HT-29 (cell line): ENCODE measurements at places on chromosomes 16 and 17. TPM values are rescaled to one million over a fixed set of nuclear protein-coding genes. Genes with fewer than 3 reads are reported as not detected.

- DNase-seq: no peak
These were observed 16.9 kb downstream of the ADAD2 start for GRCh38 chr16:84207879-84208278.

- no peak for DNase-seq
These were observed 201.8 kb downstream of the CDH11 start for GRCh38 chr16:64919929-64920607.

- no peak for DNase-seq
These were observed 63.6 kb downstream of the SMG6 start for GRCh38 chr17:2239882-2240430.

The UMOD gene
- total RNA-seq: not detected in 2 replicates

DNA sequence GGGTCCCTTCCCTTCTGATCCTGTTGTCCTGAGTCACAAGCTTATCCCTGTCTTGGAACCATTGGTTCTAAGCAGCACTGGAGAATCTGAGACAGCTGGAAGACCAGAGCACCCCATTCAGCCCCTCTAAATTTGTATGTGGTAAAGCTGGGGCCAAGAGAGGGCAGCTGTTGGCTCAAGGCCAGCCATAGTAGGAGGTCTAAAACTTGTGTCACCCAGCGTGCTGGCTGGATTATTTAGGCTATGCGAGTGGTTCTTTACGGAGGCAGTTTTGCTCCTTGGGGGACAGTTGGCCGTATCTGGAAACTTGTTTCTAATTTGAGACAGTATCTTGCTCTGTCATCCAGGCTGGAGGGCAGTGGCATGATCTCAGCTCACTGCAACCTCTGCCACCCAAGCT lies 69.6 kb upstream of the GSE1 start:
- no peak for DNase-seq

DNA sequence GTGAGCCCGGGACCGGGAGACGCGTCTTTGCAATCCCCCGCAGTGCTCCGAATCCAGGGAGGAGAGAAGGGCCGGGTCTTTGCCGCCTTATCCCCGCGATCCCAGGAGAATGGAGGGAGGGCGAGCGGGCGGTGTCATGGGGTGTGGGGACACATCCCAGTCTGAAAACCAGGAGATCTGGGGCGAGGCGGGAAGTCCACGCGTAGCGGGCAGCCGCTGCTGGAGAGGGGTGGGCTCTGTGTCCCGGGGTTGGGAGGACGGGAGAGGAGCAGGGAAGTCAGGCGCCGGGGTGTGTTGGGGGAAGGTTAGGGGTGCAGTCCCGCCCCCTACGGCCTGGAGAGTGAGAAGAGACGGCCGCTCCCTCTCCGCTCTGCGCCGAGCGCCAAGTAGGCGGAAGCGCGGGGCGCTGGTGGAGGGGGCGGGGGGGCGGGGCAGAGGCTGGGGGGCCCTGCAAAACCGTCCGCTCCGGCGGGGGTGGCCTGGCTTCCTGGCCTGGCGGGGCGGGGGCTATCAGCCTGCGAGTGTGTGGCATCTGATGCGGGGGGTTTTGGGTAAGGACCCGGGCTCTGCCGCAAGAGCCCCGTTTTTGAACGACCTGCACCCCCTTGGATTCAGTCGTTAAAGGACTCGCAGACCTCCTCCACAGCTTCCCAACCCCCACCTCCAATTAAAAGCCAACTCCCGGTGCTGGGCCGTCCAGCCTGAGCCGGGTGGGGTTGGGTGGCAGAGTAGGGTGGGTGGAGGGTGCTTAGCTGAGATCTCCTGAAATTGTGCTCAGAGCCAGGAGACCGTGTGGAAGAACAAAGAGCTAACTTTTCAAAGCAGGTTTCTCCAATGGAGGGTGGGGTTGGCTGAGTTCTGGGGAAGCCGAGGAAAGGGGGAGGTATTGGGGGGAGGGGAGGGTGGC lies 654 bp downstream of the LASP1 start:
- DNase-seq: peak; percentile 78

DNA sequence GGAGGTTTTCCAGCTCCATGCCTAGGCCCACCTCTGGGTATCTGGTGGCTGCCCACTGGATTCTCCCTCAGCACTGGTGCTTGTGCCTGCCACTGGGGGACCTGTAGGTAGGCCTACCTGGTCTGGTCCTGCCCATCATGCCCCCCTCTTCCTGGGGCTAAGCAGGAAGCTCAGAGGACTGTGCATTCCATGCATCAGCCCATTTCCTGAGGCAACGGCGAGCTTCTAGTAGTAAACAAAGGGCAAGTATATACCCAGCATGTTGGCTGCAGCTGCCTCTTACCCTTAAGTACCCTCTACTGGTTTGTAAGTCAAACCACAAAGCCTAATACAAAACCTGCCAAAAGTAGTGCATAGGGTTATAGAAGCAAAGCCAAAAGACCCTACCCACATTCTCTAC lies 37.5 kb downstream of the SDR42E1 start:
- DNase-seq: no peak

GRCh38 chr16:11354407-11354732 lies 9.1 kb downstream of the RMI2 start:
- no peak for DNase-seq

- peak; percentile 65 for DNase-seq
These were observed 284.0 kb downstream of the SEC14L1 start for GRCh38 chr17:77424585-77425344.

The STARD3 gene
- total RNA-seq: 50.8 and 54.2 TPM in 2 replicates

The CCL4 gene
- not detected in 2 replicates for total RNA-seq

- no peak for DNase-seq
These were observed 11.4 kb upstream of the MYH13 start for GRCh38 chr17:10384175-10384574.

The MYH1 gene
- not detected in 2 replicates for total RNA-seq

The PRSS8 gene
- 116 and 128 TPM in 2 replicates for total RNA-seq

GRCh38 chr17:4598776-4599504 lies 14.6 kb downstream of the SMTNL2 start:
- DNase-seq: no peak

DNA sequence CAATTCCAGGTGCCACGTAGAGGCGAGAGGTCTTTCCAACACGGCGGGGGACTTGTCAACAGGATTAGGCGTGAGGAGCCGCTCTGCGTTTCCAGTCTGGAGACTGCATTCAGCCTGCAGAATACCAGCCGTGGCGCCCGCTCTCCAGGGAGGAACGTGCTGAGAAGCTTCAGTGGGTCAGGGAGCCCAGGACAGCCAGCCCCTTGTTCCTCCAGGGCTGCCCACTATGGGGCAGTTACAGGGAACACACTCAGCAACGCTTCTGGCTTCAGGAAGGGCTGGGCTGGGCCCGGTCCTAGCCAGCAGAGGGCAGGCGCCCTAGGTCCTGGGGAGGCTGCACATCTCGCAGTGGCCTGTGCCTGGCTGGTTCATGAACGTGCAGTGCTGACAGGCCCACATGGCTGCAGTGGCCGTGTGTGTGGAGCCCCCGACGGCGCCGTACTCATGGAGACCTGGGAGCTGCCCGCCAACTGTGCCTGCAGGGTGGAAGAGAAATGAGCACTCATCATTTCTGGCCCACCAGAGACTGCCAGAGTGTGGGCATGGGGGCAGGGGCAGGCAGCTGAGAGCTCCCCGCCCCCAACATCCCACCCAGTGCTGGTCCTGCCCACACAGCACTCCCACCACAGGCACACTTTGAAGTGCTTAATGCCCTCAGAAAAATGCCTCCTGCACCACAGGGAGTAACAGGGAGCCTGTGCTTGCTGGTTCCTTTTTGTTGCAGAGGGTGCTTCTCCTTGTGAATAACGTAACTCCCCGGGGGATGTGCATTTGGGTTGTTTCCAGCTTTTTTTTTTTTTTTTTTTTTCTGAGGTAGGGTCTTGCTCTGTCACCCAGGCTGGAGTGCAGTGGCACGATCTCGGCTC lies 7.0 kb upstream of the FAAP100 start:
- DNase-seq: no peak

DNA sequence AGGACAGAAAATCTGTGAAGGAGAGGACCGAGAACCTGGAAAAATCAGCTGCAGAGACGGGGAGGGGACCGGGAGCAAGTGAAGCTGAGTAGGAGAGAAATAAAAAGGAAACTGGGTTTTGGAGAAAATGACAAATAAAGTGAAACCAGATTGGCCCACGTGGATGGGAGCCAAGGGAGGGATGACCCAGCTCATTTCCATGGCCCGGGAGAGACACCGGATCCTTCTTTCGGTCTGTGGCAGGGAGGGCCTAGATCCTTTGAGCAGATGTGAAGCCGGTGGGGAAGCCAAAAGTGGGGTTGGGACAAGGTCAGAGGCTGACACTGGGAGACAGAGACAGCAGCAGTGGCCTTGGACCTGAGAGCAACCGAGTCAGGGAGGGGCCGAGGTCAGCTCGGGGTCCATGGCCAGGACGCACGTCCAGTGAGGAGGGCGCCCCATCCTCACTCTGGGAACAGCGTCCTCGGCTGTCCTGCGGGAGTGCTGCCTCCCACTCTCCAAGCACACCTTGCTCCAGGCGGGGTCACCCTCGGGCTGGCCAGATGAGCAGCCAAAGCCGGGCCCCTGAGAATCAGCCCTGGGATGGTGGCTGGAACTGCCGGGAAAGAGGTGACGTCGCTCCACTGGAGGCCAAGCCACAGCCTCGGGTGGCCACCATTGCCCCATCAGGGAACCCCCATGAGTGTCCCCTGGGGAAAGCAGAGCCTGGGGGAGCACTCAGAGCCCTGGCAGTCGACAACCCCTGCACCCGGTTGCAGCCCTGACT lies 50.8 kb upstream of the CDR2 start:
- no peak for DNase-seq

The PRR29 gene
- 0.10 TPM in 1 of 2 replicates, not detected in the other for total RNA-seq

- DNase-seq: peak; percentile 55
These were observed 8.1 kb upstream of the NLRP1 start for GRCh38 chr17:5592382-5592781.

DNA sequence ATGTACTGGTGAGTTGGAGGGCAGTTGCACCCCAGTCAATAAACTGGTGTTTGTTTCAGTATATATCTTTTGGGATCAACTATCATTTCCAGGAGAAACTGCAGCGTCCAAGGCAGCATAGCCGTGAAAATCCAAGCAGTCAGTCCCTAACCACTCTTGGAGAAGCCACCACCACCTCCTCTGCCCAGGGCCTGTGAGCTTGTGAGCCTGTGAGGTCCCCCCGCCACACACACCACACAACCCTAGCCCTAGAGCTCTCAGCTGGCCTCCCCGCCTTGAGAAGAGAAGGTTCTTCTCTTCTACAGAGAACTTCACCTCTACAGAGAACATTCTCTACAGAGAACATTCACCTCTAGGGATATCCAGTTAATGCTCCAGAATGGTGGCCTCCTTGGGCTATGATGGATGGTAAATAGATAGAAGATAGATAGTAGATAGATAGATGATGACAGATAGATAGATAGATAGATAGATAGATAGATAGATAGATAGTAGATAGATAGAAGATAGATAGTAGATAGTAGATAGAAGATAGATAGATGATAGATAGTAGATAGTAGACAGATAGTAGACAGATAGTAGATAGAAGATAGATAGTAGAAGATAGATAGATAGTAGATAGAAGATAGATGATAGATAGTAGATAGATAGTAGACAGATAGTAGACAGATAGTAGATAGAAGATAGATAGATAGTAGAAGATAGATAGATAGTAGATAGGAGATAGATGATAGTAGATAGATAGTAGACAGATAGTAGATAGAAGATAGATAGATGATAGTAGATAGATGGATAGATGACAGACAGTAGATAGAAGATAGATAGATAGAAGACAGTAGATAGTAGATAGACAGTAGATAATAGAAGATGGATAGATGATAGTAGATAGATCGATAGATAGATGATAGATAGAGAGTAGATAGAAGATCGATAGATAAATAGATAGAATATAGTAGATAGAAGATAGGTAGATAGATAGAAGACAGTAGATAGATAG lies 13.7 kb downstream of the ALOX15B start:
- DNase-seq: no peak

The CHRNE gene
- total RNA-seq: not detected in 2 replicates

DNA sequence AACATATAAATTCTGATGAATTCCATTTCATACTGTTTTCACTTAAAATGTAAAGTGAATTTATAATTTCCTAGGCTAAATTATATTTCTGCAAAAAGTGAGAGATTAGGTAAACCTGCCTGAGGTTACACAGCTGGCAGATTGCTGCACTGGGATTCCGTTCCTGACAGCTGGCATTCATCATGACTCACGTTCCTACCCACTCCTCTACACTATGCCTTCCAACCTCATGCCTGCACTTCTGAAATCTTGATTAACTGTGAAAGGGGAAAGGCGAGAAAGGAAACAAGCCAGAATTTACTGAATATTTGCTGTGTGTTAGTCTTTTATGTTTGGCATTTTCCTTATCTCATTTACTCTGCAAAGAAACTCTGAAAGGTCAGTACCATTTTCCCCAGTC lies 73.3 kb upstream of the MON1B start:
- no peak for DNase-seq

- DNase-seq: no peak
These were observed 4.7 kb downstream of the NOD2 start for GRCh38 chr16:50697881-50698767.

- DNase-seq: no peak
These were observed 15.2 kb upstream of the ABCC3 start for GRCh38 chr17:50619489-50619888.

DNA sequence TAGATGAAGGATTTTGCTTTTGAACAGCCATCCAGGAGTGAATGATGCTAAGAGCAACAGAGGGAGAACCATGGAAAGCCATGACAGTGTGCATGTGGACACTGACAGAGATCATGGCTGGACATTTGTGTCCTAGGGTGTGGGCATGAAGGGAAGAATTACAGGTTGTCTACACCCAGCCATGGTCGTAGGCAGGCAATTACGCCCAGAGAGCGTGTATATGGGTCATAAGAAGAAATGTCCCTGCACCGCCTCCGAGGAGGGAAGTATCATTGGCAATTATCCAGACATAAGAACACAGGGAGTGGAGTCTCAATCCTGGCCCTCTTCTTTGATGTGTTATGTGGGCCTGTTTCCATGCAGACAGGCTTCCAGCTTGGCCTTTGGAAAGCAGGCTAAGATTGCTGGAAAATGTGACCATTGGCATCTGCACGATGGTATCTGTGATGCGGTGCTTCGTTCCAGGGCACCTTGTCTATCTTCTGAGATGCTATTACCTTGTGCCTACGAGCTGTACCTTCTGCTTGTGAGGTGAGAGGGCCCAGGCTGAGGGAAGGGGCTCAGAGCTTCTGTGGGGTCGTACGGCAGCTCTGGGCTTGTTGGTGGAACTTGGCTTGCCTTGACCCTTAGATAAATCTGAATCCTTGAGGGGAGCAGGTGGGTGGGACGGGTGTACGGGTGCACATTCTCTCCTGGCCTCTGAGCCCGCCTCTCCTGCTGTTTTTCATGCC lies 19.8 kb downstream of the RGS9 start:
- DNase-seq: no peak

- DNase-seq: peak; percentile 53
These were observed 150.1 kb downstream of the RAB11FIP4 start for GRCh38 chr17:31541559-31541958.

GRCh38 chr16:85601730-85602401 lies 11.3 kb upstream of the GSE1 start:
- no peak for DNase-seq

The ZNF423 gene
- not detected in 2 replicates for total RNA-seq

The FOXL1 gene
- 0.26 and 2.6 TPM in 2 replicates for total RNA-seq

DNA sequence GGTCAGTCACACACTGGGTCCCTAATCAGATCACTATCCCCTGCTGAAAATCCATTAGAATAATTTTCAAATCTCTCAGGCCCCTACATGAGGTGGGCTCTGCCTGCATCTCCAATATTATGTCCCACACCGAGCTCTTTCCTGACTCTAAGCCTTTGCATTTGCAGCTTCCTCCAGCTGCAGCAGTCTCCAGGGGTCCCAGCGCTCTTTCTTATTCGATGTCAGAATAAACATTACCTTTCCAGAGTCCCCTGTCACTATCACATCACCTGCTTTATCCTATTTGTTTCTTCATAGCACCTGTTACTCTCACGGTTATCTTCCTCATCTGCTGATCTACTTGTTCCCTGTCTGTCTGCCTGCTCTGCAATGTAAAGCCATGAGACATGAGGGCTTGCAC lies 57.3 kb upstream of the MON1B start:
- no peak for DNase-seq
